ENCODE measurements at places on chromosomes 1 and 21.

- DNase-seq = no peak
Measured at GRCh38 chr1:11455967-11456570, 22.9 kb upstream of the DISP3 start.

GRCh38 chr1:15627343-15627988 lies 10.2 kb downstream of the DDI2 start:
- DNase-seq = no peak

GRCh38 chr1:55156608-55157007 lies 58.6 kb downstream of the USP24 start:
- no peak for DNase-seq

- DNase-seq = no peak
Measured at GRCh38 chr1:216884614-216885229, 161.5 kb upstream of the ESRRG start.

Data from suprapubic skin (tissue), 4 donors.